Neuronal stem cell (in vitro differentiated cells): ENCODE measurements at places on chromosomes 2 and 18.

DNA sequence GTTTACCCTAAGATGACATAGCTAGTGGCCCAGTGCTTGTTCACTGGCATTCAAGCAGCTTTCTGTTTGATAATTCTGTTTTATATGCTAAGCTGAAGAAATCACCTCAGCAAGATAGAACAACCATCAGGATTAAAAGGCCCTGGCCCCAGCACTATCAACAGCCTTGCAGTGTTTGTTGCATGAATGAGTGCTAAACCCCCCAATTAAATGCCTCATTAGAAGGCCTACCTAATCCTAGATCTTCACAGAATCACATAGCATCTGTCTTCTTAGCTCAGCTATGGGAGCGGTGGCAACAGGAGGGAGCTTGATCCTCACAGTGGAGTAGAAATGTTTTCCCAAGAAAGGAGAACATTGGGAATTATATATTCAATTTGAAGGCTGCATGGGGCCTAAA, 194.1 kb upstream of the HNMT start:
- peak overlapping the region; percentile 11 for H3K27ac ChIP-seq
- peaks cover 3% of the 10 kb centered on the region for H3K4me1 ChIP-seq
- H3K4me3 ChIP-seq = no peak overlapping the region
- DNase-seq = peak; percentile 2
- no peaks in the 10 kb centered on the region for H3K27me3 ChIP-seq
- no peaks in the 10 kb centered on the region for H3K36me3 ChIP-seq

GRCh38 chr2:169900686-169901085, 73.4 kb downstream of the UBR3 start:
- H3K4me1 ChIP-seq = no peaks in the 10 kb centered on the region
- no peaks in the 10 kb centered on the region for H3K36me3 ChIP-seq
- no peak for DNase-seq
- H3K27ac ChIP-seq = no peak overlapping the region

- no peak overlapping the region for H3K27ac ChIP-seq
- peaks cover 21% of the 10 kb centered on the region for H3K27me3 ChIP-seq
- DNase-seq = no peak
- peaks cover 2% of the 10 kb centered on the region for H3K36me3 ChIP-seq
- H3K4me1 ChIP-seq = no peaks in the 10 kb centered on the region
Observed at GRCh38 chr2:120404274-120404673, 58.3 kb downstream of the INHBB start.

GRCh38 chr2:223416815-223417610, 185.1 kb downstream of the SCG2 start:
- H3K36me3 ChIP-seq = no peaks in the 10 kb centered on the region
- H3K27me3 ChIP-seq = no peaks in the 10 kb centered on the region
- no peak overlapping the region for H3K4me3 ChIP-seq

- DNase-seq = no peak
- H3K36me3 ChIP-seq = peaks cover 68% of the 10 kb centered on the region
- no peaks in the 10 kb centered on the region for H3K4me1 ChIP-seq
- no peaks in the 10 kb centered on the region for H3K27me3 ChIP-seq
- H3K4me3 ChIP-seq = no peak overlapping the region
Observed at GRCh38 chr2:233468741-233469110, 97.9 kb downstream of the USP40 start.

GRCh38 chr2:172119089-172119488, 16.4 kb upstream of the DLX2 start:
- H3K27me3 ChIP-seq = no peaks in the 10 kb centered on the region
- H3K4me1 ChIP-seq = peaks cover 4% of the 10 kb centered on the region
- no peak overlapping the region for H3K27ac ChIP-seq
- H3K36me3 ChIP-seq = no peaks in the 10 kb centered on the region
- no peak overlapping the region for H3K4me3 ChIP-seq
